ENCODE measurements at places on chromosomes 7 and 10.

GRCh38 chr7:123485187-123485586 lies 49.2 kb downstream of the IQUB start:
- DNase-seq, result no peak

- DNase-seq, result no peak
These were observed 17.3 kb downstream of the IL2RA start for GRCh38 chr10:6044751-6045313.

- no peak for DNase-seq
These were observed 16.2 kb downstream of the SORBS1 start for GRCh38 chr10:95544783-95545500.

GRCh38 chr7:55132890-55133551 lies 114.2 kb downstream of the EGFR start:
- DNase-seq, result peak; percentile 80

DNA sequence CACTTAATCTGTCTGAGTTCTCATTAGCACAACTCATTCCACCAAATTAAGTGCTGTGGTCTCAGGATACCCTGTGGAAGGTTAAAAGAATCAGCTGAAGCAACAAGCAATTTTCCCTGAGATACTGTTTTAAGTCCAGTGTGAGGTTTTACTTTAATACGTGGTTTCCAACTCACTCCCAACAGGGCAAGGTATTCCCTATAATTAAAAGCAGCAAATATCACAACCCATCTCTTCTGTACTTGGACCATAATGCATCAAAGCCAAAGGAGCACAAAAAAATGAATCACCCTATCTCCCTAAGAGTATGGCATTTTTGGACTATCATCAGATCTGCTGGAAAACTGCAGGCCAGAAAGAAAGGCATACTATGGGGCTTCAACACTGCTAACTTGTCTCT lies 4.9 kb downstream of the CADPS2 start:
- no peak for DNase-seq

Measured in islet precursor cell (in vitro differentiated cells).